Fibroblast of gingiva (primary cell): ENCODE measurements at places on chromosomes 2 and 18.

DNA sequence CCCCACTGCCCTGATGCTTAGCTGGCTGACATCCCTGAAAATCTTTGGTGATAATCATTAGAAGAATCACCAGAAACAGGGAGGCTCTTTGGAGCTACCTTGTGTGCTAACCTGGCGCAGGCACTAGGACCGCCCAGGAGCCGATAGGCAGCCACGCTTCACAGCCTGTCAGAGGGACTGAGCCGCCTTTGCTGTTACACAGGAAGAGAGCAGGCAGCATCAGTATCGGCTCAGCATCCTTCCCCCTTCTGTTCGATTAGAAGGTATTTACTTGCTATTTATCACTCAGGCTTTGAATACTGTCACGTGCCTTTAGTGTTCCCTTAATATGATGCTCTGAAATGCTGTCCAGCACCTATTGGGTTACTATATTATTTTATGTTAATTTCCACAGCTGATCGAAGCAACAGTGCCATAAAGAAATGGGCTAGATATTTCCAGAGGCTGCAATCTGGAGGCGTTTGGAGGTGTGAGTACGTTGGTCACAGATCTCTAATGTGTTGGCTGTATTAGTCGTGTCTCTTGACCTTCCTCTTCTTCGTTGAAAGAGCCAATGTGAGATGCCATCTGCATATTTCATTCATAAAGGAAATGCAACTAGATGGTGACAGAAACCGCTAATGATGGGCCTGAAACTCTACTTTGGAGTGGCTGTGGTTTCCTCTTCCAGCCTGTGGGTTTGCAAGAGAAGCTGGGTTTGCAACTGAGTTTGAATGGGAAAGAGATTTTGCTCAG is 110.4 kb upstream of the RAB27B start:
- DNase-seq = no peak

GRCh38 chr2:101387151-101387834 is at the start of gene CREG2:
Gene CREG2, minus strand, starts transcription at chr2:101387503. Its CDS starts 46 bp downstream, at chr2:101387457.
- peak; percentile 35 for DNase-seq

GRCh38 chr18:741931-742512 is 29.6 kb upstream of the ENOSF1 start:
- peak; percentile 36 for DNase-seq

GRCh38 chr2:203484266-203485112 is 50.6 kb downstream of the RAPH1 start:
- peak; percentile 47 for DNase-seq

DNA sequence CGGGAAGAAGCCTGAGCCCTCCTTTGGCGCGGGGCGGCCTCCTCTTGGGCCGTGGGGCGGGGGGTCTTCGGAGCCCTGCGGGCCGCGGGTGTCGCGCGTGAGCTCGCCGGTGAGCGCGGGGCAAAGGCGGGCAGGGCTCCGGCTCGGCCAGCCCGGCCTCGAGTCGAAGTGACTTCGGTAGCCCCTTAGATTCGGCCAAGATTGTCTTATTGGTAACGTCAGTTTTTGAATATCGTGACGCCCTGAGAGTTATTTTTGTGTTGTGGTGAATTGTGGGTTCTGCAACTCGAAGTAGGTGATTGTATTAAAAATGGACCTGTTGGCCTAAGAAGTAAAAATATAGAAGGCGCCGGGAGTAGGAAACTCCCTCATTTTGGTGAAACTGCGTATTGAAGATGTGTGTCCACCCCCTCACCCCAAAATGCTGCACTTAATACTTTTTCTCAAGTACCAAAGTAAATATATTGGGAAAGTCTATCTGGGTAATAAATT is 669 bp downstream of the MARCHF7 start:
- DNase-seq = no peak

GRCh38 chr2:122737429-122738077 is 982.1 kb downstream of the TSN start:
- DNase-seq = no peak

- DNase-seq = no peak
Measured at GRCh38 chr2:1804865-1805264, 60.5 kb upstream of the PXDN start.
